M059J (cell line): ENCODE measurements at places on chromosomes 3 and 15.

- no peak for DNase-seq
Measured at GRCh38 chr15:64099379-64099778, 3.6 kb downstream of the SNX1 start.

DNA sequence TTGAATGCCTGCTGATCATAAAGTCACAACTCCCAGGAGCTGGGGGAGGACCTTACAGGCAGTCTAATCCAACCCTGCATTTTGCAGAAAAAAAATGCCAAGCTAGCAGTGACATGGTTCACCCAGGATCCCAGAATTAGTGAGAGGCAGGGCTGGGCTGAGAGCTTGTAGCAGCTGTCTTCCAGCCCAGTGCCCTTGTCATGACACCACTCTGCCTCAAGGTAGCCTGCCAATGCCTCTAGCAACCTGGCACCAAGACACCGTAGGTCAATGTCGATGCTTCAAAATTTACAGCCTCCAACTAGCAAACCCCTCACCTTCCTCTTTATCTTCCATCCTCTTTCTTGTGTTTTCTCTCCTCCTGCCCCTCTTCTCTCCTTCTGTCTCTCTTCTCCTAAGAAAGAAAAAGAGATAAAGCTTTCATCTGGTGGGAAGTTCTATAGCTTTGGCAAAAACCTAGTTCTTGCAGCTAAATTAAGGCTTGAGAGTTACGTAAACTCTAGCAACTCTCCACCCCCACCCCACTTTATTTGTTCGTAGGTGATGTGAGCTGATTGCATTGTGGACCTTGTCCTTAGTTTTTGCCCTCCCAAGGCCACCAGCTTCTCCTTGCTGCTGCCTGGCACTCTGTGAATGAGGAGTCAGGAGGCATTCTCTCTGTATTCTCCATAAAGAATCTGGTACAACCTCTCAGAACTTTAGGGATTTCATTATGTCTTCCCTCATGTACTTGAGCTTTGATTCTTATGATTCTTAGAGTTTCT, 18.3 kb upstream of the BFSP2 start:
- DNase-seq, result no peak

- no peak for DNase-seq
Measured at GRCh38 chr3:62523672-62524071, 150.3 kb upstream of the FEZF2 start.

- peak; percentile 82 for DNase-seq
Measured at GRCh38 chr15:69758810-69759790, 306.5 kb downstream of the RPLP1 start.

GRCh38 chr15:36370051-36370730, 209.2 kb upstream of the CDIN1 start:
- no peak for DNase-seq
